ENCODE measurements at places on chromosomes 7 and 10.

DNA sequence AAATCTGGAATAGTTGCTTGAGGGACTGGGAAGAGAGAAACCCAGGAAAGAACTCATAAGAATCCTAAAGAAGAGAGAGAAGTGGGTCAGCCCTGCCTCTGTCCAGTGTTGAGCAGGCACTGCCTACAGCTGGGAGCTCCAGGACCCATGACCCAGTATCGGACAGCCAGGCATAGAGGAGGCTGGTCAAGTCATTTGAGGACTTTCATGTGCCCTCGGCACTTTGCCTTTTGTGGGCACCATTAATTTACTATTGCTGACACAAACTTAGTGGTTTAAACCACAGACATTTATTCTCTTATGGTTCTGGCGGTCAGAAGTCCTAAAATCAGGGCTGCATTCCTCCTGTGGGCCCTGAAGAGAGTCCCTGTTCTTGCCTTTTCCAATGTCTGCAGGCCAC is 60.3 kb downstream of the CPXM2 start:
- DNase-seq, result no peak

- DNase-seq, result no peak
Measured at GRCh38 chr7:4738711-4739527, 36.5 kb upstream of the AP5Z1 start.

DNA sequence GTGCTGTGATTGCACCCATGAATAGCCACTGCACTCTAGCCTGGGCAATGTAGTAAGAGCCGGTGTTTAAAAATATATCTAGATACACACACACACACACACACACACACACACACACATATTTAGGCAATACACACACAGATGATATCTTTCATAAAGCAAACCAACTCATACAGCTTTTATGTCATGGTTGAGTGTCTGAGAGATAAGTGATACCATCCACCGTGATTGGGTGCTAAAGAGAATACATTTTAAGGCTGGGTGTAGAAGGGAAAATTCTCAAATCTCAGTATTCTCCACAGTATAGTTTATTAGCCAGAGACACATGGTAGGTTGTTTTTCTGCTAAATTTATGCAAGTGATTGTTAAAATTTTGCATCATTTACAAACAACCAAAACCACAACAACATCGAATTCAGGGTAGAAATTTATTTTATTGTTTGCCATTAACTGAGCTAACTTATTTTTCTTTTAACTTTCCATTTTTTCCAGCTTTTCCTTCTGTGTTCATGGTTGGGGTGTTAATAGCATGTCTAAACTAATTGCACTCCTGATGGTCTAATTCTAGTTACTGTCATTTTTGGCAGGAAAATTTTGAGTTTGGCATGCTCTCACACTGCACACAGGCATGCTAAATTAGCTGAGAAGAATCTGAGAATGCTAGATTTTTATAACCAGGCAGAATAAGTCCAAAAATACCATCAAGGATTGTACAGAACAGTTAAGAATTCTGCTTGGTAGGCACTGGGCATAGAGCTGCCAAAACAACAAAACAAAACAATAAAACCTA is 57.9 kb upstream of the SYPL1 start:
- DNase-seq, result no peak

DNA sequence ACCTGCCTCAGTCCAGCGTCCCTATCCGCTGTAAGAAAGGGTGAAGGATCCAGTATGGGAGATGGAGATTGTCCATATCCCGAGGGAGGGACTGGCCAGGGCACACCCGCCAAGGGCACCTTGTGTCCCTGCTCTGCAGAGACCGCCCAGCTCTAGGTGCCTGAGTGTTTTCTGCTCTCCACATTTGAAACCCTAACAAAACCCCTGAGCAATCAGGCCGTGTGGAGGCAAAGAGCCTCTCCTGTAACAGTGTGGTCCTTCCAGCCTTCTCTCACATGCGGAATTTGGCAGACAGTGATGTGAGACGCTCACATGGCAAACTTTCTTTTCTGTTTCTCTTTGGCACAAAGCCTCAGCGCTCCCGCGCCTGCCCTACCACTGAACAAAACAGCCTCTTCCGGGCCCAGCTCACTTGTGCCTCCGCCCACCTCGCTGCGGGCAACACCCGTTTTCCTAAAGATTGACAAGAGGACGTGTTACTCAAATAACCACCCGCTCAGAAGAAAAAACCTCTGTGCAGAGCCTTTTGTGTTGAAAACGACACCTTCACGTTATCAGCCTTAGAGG is 514.8 kb downstream of the DNAJB6 start:
- DNase-seq, result peak; percentile 31

All from activated CD4-positive, CD25-positive, alpha-beta regulatory T cell treated with anti-CD3 and anti-CD28 coated beads, Interleukin-2, amount 50 U/mL, for 16 hours (primary cell).